ENCODE measurements at places on chromosomes 13 and 19. TPM values are rescaled to one million over a fixed set of nuclear protein-coding genes. Genes with fewer than 3 reads are reported as not detected.

ZNF729 gene
- total RNA-seq, result not detected

DNA sequence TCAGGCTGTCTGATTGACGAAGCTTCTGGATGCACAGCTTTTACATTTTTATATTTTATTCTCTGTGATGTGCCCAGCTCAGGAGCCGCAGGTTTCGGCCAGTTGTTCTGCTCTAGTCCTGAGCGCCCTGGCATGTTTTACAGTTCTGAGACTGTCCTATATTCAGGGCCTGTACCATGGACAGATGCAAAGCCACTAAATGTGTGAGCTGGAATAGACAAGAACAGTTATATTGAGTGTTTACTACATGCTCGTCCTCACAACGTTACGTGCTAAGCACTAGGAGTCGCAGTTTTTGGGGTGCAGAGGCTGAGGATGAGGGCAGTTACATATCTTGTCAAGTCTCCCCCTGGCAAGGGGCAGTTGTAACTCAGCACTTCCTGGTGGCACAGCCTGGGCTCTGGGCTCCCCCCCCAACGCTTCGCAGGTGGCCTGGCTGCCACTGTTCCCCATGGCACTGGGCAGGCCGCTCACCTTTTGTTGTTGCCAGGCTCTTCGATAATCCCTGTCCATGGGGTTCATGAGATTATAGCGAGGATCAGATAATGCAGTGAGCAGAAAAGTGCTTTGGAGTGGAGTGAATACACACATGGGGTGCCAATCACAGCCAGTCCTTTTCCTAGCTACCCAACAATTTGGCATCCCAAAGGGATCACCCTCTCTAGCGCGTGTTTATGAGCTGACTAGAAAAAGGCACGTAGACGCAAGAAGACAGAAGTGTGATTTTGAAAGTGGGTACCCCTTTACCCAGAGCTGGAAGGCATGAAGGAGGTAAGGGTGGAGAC is 23.5 kb downstream of the ARL11 start:
- no peak for DNase-seq

PSG4 gene
- not detected for total RNA-seq

DNA sequence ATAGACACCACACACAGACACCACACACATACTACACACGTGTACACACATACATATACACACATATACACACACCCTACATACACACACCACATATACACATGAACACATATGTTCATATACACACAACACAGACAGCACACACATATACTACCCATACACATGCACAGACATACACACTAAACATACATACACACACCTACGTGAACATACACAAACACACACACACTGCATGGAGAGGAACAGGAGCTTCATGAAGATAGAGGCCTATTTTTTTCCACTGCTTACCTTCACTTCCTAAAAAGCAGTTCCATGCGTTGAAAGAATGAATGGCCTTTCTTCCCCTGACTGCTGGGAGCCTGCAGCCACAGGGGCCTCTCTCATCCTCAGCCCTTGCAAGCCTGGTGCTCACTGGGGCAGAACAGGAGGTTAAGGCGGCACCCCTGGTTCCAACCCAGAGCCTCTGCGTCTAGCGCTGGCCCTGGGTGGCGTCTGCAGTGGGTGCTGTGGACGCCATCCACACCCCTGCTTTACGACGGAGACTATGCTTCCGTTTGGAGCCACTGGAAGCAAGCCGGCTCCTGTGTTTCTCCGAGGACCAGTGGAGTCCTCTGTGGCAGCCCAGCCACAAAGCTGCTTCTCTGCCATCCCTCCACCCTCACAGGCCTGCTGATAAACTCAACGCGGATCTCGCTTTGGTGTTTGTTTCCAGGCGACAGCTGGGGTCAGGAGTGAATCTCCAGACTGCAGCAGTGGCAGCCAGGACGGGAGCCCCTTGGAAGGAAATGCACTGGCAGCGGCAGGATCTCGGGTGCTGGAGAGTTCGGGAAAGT is 1.9 kb upstream of the RASA3 start:
- DNase-seq, result no peak

GRCh38 chr19:46950526-46951170 is 69.0 kb upstream of the NPAS1 start:
- DNase-seq, result no peak

NLRP11 gene
- not detected for total RNA-seq

C19orf81 gene
- 0.63 TPM for total RNA-seq

DNA sequence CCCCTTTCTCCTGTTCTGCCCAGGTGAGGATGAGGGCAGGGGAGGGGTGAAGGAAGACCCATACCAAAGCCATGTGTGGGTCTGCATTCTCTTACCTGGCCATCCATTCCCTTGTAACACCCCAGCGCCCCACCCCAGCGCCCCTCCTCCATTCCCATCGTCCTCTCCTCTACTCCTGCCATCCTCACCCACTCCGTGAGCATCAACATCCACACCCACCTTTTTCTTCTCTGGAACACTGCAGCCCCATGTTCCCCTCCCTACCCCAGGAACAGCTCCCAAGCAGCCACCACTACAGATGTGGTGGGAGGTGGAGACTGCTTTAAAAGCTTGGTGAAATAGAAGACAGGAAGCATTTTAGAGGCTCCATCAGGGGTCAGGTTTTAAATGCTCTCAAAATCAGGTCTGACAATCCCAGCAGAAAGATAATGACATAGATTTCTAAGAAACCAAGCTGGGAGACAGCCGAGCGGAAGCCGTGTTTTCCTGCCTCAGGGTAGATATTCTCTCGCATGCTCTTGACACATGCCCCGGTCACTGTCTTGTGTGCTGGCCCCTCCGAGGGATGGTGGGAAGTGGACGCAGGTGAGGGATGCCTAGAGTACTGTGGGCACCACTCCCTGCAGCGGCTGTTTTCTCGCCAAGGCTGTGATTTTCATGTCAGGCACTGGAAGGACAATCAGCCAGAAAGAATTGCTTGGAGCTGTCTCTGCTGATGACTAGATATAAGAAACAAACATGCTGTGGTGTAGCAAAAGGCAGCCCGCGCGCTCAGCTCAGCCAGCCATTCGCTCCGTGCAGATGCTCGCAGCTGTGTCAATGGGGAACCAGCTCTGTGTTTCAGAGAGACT is 9.8 kb downstream of the MEDAG start:
- DNase-seq, result no peak

- no peak for DNase-seq
Observed at GRCh38 chr13:49908637-49909036, 27.5 kb downstream of the SPRYD7 start.

GRCh38 chr19:17532116-17532515 is 20.7 kb downstream of the PGLS start:
- DNase-seq, result no peak

- no peak for DNase-seq
Observed at GRCh38 chr13:23588666-23589065, 18.5 kb downstream of the TNFRSF19 start.

GRCh38 chr13:25330541-25330940 is 29.1 kb downstream of the NUP58 start:
- DNase-seq, result no peak

RAB11B gene
- 38.4 TPM for total RNA-seq

ETHE1 gene
- 81.1 TPM for total RNA-seq

DNA sequence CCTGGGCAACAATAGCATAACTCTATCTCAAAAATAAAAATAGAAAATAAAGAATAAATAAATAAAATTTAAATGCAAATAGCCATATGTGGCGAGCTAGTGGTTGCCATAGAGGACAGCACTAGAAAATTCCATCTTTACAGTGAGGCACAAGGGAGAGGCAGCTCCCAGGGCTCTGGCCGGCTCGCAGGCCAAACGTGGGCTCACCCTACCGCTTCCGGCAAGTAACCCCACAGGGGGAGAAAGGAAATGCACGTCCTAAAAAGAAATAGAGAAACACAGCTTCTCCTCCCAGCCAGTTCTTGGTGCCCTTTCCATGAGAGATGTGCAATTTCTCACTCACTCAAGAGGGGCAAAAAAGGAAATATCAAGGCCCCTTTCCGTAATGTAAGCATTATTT is 12.4 kb upstream of the GRWD1 start:
- DNase-seq, result no peak

GRCh38 chr13:29165840-29166239 is 345.7 kb downstream of the MTUS2 start:
- DNase-seq, result no peak

DNA sequence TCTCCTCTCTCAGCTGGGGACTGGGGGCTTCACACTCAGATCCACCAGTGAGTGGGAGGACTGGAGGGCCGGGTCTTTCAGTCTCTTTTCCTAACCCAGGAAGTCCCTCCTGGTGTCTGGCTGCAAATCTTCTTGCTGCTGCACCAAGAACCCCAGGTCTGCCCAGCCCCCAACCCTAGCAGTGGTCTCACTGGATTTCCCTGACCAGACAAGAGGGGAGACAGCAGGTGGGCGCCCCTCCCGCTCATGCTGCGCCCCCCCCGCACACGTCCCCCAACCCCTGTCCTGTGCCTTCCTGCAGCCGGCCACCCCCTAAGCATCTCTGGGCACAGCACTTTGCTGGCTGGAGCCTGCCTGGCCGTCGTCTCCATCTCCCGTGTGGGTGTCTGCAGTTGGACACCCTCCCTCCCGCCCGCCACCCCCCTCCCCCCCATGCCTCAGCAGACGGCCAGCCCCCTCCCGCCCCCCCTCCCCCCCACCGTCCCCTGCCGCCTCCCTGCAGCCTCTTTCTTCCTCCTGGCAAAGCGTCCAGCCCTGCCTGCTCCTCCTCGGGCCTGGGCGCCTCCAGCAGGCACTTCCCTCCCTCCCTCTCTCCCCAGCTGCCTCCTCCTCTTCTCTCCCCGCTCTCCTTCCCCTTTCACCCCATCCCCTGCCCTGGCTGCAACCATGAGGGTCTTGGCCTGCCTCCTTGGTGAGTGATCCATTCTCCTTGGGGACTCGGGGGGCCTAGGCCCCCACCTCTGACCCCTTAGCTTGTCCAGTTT is at the start of gene SSC5D:
Gene SSC5D, plus strand, starts transcription at position 513 of the 764 bp plus-strand sequence. Its CDS starts 154 bp downstream, at position 667.
- DNase-seq, result no peak

LYL1 gene
- total RNA-seq, result 45.2 TPM

DNA sequence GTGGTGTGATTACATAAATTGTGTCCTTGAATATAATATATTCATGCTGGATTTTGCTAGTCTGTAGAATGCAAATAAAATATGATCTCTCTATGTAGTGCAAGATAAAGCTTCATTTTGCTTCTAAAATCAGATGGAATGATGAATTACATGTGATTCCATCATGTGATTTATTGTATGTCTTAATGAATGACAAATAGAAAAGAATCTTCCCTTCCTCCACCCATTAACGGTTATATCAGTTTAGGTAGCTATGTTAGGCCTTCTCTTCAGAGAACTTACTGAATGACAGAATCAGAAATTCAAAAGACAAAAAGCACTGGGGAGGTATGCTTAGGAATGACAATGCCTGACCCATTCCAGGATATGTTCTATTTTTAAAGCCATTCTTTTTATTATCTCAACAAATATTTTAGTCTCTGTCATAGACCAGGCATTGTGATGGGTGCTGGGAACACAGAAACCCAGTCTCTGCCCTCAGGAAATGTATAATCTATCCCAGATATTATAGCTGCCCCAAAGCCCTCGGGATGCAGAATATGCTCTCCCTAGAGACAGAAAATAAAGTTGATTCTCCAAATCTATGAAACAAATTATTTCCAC is 90.6 kb downstream of the TEX26 start:
- DNase-seq, result no peak

ONECUT3 gene
- not detected for total RNA-seq

GRCh38 chr13:39768962-39769361 is 113.5 kb downstream of the COG6 start:
- no peak for DNase-seq

DNA sequence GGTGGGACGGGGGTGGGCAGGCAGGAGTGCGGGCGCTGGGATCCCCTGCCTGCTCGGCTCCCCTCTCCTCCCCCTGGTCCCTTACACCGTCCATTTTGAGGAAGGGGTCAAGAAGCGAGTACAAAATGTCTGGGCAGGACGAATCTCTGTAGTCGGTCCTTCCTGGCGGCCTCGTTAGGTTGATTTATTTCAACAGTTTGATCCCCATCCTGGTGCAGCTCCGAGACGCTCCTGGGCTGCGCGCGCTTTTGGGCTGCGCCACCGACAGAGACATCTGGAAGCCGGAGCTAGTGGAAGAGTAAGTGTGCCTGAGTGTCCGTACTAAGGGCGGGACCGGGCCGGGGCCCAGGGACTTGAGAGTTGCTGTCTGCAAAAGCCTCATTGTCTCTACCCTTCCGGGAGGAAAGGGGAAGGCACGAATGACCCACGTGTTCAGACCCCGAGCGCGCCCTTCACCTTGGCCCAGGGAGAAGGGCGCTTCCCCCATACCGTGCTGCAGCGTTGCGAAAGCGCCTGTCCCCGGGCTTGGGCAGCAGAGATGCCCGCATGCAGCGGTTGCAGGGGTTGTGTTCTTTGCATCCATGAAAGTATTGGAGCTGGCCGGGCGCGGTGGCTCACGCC is 1.8 kb downstream of the ZNF114 start:
- no peak for DNase-seq

DNA sequence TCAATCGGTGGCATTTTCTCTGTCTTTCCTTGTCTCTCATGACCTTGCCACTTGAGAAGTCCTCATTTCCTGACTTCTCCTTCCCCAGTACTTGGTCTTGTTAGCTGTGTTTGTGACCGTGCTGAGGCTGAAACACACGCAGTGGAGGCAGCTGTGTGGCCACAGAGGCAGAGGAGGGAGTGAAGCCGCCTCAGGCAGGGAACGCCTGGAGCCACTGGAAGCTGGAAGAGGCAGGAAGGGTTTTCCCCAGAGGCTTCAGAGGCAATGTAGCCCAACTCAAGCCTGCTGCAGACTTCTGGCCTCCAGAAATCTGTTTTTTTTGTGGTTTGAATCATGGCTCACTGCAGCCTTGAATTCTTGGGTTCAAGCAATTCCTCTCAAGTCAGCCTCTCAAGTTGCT is 29.2 kb upstream of the ARGLU1 start:
- DNase-seq, result no peak

MPHOSPH8 gene
- 14.1 TPM for total RNA-seq

- DNase-seq, result peak; percentile 64
Observed at GRCh38 chr19:31214086-31214485, 135.2 kb downstream of the TSHZ3 start.

LRRC4B gene
- not detected for total RNA-seq

IFI30 gene
- total RNA-seq, result 2.2 TPM

DNA sequence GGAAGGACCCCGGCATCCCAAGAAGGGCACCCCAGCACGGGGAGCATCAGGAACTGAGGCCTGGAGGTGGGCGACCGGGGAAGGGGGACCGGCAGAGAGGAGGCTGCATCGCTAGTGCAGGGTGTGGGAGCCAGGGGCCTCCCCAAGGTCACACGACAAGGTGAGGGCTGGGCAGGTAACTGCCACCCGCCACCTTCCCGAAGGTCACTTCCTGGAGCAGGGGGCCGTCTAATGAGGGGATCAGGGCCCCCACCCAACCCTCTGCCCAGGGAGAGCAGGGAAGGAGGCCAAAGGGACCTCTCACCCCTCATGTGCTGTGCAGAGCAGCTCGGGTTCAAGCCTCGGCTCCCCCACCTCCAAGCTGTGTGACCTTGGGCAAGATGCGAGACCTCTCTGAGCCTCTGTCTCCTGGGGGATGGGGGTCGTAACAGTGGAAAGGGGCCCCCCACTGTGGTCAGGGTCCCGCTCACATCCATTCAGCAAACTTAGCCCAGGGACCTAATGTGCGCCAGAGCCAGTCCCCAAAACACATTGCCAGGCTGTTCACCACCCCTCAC is 6.0 kb downstream of the ZBTB7A start:
- no peak for DNase-seq

All from pulmonary artery endothelial cell (primary cell).